ENCODE measurements at places on chromosomes 12 and 14.

DNA sequence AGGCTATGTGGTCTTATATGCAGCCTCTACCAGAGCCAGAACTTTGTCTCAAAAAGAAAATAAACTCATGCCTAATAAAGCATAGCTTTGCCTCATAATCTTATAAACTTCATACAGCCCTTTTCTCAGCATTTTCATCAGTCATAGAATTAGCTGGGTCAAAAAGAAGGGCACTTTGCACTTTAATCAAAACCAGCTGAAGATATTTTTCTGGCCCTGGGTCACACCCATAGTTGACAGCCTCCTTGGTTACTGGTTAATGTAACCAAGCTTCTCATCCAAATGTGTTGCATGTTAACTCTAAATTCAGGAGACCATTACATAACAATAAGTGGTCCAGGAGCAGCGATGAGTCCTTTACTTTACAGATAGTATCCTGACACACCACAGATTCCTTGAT lies 558.2 kb downstream of the FLRT2 start:
- DNase-seq, result no peak

GRCh38 chr14:52342849-52343596 lies 28.9 kb downstream of the PTGER2 start:
- no peak for DNase-seq

DNA sequence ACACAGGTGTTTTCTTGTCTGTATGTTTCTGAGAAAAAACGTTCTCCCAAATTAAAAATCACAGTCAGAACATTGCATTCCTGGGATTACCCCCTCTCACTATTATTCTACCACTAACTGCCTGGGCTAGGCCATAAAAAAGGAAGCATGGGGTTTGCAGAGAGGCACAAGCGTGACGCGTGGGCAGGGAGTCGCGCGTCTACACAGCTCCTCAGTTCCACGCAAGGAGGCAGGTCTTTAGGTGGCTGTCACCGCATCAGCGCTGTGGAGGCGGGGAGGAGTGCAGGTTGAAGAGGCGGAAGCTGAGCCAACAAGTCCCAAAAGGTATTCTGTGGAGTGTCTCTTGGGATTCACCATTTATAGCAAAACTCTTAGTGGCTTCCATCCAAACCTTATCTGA lies 109.9 kb downstream of the RIMBP2 start:
- no peak for DNase-seq

GRCh38 chr14:76926521-76927251 lies 100.5 kb downstream of the LRRC74A start:
- peak; percentile 80 for DNase-seq

DNA sequence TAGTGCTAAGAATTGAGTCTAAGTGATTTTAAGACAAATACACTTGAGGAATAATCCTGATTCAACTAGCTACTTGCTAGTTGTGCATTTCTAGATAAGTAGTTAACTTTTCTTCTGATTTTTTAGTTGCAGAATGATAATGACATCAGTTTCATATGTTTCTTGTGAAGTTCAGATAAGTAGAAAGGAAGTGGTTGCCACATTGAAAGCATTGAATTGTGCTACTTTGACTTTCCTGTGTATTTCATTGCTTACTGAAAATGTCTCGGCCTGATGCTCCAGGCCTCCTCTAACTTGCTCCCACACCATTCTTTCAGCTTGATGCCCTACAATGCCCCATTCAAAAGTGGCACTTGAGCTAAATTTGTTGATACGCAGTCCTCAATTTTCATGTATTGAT lies 980.0 kb downstream of the TMTC2 start:
- no peak for DNase-seq

DNA sequence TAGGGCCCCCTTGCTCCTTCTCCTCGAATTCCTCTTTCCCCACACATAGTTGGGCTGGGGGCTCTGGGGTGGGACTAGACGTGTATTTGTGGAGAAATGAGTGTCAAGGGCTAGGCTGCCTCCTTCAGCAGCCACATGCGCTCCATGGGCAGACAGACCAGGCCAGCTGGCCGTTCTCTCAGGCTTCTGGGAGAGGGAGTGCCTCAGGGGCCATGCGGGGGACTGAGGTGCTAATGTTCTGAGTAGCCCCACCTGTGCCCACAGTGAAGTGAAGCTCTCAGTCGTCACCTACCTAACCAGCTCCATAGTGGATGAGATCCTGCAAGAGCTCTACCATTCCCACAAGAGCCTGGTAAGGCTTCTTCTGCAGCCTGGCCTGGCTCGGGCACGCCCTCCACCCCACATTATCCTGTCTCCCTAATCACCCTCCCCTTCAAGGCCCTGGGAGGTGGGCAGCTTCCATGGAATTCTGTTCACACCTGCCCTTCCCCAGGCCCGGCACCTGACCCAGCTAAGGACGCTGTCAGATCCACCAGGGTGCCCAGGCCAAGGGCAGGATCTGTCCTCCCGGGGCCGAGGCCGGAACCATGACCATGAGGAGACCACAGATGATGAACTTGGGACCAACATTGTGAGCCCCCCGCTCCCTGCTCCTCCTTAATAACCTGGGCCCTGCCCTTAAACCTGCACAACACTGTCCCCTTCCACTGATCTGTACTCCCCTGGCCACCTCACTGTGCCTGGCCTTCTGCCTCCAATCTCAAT lies 9.0 kb upstream of the CPNE6 start:
- no peak for DNase-seq

- no peak for DNase-seq
Observed at GRCh38 chr14:90487031-90487430, 90.2 kb downstream of the CALM1 start.

GRCh38 chr12:107547389-107547788 lies 138.2 kb upstream of the PWP1 start:
- DNase-seq, result no peak

- DNase-seq, result no peak
Observed at GRCh38 chr14:35964697-35965286, 138.7 kb downstream of the BRMS1L start.

- DNase-seq, result no peak
Observed at GRCh38 chr12:10661338-10661737, 12.5 kb downstream of the STYK1 start.
